ENCODE measurements at places on chromosomes 4 and X.

DNA sequence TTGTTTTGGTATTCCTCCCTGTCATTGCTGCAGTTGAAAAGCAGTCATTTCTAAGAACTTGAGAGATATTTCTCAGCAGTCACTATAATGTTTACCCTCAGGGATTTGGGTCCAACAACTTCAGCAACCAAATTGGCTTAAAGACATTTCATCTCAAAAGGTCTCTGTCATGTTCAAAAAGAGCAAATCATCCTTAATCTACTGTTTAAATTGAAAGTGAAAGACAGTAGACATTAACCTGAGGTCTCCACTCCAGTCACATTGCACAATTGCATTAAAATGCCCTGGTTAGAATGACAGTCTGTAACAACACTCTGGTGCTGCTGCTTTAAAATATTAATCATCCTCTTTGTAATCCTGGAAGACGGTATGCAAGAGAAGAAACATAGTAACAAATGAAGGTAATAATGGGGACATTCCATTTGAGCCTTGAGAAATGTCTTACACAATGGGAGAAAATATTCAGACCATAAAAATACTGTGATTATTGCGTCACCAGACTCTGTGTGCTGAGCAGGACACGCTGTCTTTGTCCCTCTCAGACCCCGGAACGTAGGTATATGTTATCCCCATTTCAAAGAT is 90.2 kb upstream of the UNC5C start:
- DNase-seq = no peak

GRCh38 chr4:48491514-48492176 is 1.6 kb downstream of the ZAR1 start:
- no peak for DNase-seq

DNA sequence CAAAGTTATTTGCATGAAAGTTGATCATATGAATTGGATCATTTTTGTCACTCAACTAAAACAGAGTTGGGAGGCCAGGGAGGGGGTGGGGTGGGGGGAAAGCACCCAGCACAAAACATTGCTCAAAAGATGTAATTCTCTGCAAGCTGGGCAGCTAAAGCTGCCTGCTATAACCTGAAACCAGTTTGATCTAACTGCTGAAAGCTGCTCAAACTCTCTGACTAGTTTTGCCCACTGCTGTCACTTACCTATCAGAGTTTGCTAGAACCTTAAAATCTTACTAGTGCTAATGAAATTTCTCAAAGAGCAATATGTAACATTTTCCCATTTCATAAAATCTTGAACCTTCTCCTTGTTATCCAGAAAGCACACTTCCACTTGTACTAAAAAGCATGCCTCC is 10.4 kb downstream of the CXCL8 start:
- no peak for DNase-seq

- DNase-seq = no peak
Measured at GRCh38 chr4:13921805-13922204, 294.3 kb upstream of the BOD1L1 start.

GRCh38 chrX:17547658-17548057 is 172.7 kb downstream of the NHS start:
- no peak for DNase-seq

- no peak for DNase-seq
Measured at GRCh38 chrX:148133105-148133725, 152.1 kb downstream of the FMR1NB start.

DNA sequence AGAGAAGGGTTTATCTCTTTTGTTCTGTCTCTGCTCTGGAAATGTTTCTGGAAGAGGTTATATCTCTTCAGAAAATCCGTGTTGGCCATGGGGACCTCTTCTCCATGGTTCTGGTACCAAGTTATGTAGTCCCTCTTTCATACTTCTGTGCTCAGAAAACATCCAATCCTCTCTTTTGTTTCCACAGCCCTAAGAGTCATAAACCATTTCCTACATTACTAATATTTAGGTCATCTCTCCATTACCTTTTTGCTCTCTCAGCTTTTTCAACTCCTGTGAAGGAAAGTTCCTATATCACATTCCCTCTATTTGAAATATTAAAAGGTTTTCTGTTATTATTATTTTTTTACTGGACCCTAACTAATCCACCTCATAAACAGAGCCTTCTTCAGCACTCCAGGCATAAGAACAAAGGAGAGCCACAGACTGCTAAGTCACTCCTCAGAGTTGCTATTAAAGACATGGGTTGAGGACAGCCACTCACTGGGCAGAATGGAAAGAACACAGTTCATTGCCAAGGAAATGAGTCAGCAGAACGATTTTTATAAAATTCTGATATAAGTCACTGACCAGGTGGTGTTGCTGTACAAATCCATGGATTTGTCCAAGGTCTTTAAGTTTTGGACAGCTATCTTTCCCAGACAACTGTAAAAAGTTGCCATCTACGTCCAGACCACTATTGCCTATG is 122.4 kb upstream of the NPY2R start:
- DNase-seq = no peak

DNA sequence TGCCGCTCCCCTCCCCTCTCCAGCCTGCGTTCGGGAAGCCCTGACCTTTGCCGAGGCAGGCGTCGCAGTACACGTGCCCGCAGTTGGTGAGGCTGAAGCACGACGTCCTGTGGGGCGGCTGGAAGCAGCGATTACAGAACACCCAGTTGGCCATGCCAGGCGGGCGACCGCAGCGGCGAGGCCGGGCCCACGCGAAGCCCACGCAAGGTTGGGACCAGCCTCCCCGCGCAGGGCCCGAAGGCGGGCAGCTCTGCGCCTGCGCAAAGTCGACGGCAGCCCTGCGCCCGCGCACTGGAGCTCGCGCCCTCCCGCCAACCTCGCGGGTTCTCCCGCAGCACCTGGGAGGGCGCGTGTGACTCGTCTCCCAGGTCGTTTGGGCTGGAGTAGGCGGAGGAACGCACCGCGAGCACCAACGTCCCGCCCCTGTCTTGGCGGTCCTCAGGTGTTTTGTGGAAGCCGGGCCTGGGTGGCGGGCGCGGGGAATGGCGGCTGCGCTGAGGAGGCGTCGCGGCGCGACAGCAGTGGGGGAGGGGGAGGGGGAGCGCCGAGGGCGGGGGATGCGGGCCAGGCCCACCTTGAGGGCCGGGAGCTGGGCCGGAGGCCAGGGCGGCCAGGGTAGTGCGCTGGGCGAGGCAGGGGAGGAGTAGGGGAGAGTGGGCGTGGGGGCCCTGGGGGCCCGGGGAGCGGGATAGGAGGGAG is at the start of gene RNF212:
Gene RNF212 (minus strand): TSS at position 254 of the 699 bp plus-strand sequence. CDS start 100 bp downstream, at position 154.
- no peak for DNase-seq

DNA sequence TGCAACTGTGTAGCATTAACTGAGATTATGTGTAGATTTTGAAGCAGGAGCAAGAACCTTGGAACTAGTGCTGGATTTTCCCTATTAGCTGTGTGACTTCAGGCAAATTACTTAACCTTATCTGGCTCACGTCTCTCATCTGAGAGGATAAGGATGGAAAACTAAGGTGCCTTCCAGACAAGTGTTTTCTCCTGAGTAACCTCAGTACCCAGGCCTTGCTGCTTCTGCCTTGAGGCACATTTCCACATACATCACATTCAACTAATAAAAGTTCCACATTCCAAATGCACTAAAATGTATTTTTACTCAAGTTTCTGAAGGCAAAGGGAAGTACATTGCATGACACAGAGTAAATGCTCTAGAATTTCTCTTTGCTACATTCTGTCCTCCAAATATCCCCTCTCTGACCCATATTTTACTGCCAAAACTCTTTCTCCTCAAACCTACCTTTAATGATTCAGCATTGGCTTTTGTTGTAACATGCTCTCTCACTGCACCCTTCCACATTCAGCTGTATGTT is 195.4 kb upstream of the ADGRL3 start:
- DNase-seq = no peak

GRCh38 chr4:46503739-46504138 is 113.8 kb upstream of the GABRA2 start:
- DNase-seq = no peak

DNA sequence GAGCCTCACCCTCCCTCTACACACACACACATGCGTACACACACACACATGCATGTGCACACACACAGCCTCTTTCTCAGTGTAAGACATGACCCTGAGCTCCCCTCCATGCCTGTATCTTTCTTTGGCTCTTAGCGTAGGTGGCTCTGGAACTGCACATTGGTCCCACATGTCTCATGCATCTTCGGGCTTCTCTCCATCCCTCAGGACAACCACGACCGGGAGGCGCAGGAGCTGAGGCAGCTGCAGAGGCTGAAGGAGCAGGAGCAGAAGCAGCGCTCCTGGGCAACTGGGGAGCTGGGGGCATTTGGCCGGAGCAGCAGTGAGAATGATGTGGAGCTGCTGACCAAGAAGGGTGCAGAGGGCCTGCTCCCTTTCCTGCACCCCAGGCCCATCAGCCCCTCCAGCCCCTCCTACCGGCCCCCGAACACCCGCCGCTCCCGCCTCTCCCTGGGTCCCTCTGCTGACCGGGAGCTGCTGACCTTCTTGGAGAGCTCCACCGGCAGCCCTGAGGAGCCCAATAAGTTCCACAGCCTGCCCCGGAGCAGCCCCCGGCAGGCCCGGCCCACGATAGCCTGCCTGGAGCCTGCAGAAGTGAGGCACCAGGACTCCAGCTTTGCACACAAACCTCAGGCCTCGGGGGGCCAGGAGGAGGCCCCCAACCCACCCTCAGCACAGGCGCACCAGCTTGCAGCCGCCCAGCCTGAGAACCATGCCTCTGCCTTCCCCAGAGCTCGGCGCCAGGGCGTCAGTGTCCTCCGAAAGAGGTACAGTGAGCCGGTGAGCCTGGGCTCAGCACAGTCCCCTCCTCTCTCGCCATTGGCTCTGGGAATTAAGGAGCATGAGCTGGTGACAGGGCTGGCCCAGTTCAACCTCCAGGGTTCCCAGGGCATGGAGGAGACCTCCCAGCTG is 38.6 kb downstream of the FHDC1 start:
- DNase-seq = no peak

GRCh38 chrX:109624641-109625616 is at the start of gene KCNE5:
KCNE5 (minus strand) TSS chrX:109625172; CDS start chrX:109625020, 152 bp downstream.
- DNase-seq = no peak

GRCh38 chrX:20487227-20487626 is 220.5 kb upstream of the RPS6KA3 start:
- no peak for DNase-seq

- no peak for DNase-seq
Measured at GRCh38 chr4:73682508-73682907, 57.9 kb upstream of the CXCL8 start.

- no peak for DNase-seq
Measured at GRCh38 chrX:133337250-133337649, 78.0 kb downstream of the GPC4 start.

- no peak for DNase-seq
Measured at GRCh38 chr4:24890561-24891126, 22.2 kb downstream of the CCDC149 start.

DNA sequence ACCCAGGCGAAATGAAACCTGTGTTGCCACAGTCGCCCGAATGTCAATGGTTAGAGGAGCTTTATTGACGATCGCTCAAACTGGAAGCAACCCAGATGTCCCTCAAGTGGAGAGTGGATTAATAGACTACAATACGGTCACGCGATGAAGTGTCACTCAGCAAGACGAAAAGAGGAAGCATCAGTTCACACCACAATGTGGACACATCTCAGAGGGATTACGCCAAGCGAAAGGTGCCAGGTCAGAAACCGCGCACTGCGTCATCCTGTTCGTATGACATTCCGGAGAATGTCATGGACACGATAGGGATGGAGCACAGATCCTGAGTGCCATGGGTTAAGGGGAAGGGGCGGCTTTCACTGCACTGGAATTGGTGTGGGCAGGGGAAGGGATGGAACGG is 111.7 kb downstream of the HMX1 start:
- DNase-seq = no peak

GRCh38 chr4:105542039-105542438 is 10.4 kb upstream of the ARHGEF38 start:
- no peak for DNase-seq

- no peak for DNase-seq
Measured at GRCh38 chr4:132001542-132001941, 1147.6 kb upstream of the PCDH10 start.

- no peak for DNase-seq
Measured at GRCh38 chr4:472881-473569, 25.9 kb downstream of the ZNF721 start.

DNA sequence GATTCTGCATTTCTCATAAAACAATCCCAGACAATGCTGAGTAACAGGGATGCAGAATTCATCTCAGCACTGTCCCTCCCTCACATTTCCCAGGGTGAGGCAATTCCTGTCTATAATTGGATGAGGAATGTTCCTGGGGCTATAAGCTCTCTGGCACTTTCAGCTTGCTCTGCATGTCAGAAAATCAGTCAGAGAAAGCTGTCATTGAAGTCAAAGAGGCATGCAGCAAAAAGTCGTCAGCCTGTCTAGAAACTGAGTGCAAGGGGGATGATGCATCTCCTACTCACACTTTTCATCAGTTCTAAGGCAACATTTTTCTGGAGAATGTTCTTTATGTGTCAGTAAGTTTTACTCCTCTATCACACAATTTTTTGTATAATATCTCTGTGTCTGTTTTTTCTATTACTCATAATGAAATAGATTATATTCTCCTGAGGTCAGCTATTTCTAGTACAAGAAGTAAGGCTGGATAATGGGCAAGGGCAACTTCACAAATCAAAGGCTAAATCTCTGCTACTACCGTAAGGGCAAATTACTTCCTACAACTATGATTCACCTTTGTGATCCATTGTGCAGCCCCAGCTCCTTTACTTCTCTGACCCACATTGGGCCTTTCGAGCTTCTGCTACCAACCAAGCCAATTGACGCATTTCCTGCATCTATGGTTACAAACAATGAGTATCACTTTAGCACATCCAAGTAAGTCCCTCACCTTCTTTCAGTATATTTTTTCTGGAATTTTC is 56.0 kb downstream of the TASL start:
- DNase-seq = no peak

GRCh38 chr4:128653527-128654444 is 155.7 kb upstream of the JADE1 start:
- DNase-seq = no peak

GRCh38 chr4:151418856-151419255 is 9.9 kb downstream of the FHIP1A start:
- DNase-seq = no peak

GRCh38 chrX:43456063-43456462 is 200.0 kb upstream of the MAOA start:
- no peak for DNase-seq

DNA sequence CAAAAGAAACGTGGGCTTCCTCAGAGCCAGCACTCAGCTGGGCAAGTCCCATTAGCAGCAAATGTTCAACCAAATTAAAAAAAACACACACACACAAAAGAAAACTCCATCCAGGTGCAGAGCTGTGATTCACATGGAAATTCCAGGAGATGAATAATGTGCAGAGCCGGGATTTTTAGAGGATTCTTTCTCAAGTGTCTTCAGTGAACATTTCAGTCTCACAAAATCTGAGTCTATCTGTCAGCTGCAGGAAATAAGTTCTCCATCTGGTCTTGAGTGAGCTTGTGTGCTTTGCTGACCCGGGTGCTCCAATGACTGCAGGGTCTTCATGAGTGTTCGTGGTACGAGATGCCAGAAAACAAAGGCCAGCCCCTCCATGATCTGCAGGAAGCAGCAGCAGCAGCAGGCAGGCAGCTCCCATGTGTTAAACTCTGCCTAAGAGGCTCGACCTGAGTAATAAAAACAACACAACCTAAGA is 44.3 kb downstream of the RASGEF1B start:
- no peak for DNase-seq
